ENCODE measurements at places on chromosomes 5 and 9. TPM values are rescaled to one million over a fixed set of nuclear protein-coding genes. Genes with fewer than 3 reads are reported as not detected.

FOXI1 gene
- total RNA-seq = not detected

C5orf52 gene
- not detected for total RNA-seq

FAM78A gene
- 1.6 TPM for total RNA-seq

TMEFF1 gene
- total RNA-seq = not detected

GPRIN1 gene
- 9.7 TPM for total RNA-seq

ZBTB34 gene
- 10.5 TPM for total RNA-seq

PAM gene
- total RNA-seq = 98.1 TPM

F2RL1 gene
- total RNA-seq = 118 TPM

CXXC5 gene
- 26.5 TPM for total RNA-seq

TMEM167A gene
- 23.2 TPM for total RNA-seq

ENTPD8 gene
- 109 TPM for total RNA-seq

FBXW2 gene
- total RNA-seq = 47.1 TPM

ODF2 gene
- total RNA-seq = 62.3 TPM

BAAT gene
- total RNA-seq = not detected
